ENCODE measurements at places on chromosomes 3 and 15.

- no peak for DNase-seq
These were observed 614 bp upstream of the MINDY2 start for GRCh38 chr15:58770519-58770856.

- DNase-seq: no peak
These were observed 5.2 kb upstream of the MPI start for GRCh38 chr15:74884428-74885223.

GRCh38 chr15:77510066-77511057 is 89.7 kb downstream of the HMG20A start:
- no peak for DNase-seq

DNA sequence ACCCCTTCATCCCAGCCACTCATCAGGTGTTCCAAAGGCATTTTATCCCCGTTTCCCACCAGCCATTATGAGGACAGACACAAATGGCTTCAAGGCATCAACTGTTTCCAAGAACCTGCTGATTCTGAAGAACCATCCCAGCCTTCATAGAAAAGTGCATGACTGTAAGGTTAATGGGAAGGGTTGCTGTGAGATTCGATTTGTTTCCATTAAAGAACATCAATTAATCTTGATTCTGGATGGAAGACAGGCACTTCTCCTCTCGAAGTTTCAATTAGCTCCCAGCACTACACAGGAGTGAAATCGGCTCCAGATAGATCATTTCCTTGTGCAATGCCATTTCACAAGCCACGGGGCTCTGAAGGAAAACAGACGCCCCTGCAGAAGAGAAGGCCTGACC is 25.8 kb downstream of the SRGAP3 start:
- DNase-seq: no peak

- no peak for DNase-seq
These were observed 41.1 kb upstream of the SEC61A1 start for GRCh38 chr3:128011140-128011539.

- no peak for DNase-seq
These were observed 5.2 kb upstream of the ZXDC start for GRCh38 chr3:126480861-126481260.

GRCh38 chr3:56694867-56695683 is 12.0 kb upstream of the TASOR start:
- DNase-seq: no peak

GRCh38 chr3:111690242-111690641 is 95.1 kb upstream of the ZBED2 start:
- no peak for DNase-seq

DNA sequence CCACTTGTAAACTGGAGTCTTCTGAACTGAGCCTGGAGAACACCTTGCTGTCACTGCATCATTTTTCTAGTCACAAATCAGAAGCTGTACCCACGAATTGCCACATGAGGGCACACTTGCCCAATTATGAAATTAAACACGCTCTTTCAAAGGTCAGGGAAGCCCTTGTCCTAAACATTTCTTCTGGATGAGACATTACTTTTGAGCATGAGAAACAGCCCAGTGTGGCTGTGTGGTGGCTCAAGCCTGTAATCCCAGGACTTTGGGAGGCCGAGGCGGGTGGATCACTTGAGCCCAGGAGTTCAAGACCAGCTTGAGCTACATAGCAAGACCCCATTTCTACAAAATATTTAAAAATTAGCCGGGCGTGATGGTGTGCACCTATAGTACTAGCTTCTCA is 27.5 kb upstream of the CFAP161 start:
- peak; percentile 5 for DNase-seq

- no peak for DNase-seq
These were observed 66.0 kb downstream of the DCUN1D1 start for GRCh38 chr3:182914341-182914740.

GRCh38 chr15:98927022-98927421 is 80.6 kb downstream of the PGPEP1L start:
- DNase-seq: no peak

- no peak for DNase-seq
These were observed 198.4 kb downstream of the ZNF621 start for GRCh38 chr3:40723083-40723660.

DNA sequence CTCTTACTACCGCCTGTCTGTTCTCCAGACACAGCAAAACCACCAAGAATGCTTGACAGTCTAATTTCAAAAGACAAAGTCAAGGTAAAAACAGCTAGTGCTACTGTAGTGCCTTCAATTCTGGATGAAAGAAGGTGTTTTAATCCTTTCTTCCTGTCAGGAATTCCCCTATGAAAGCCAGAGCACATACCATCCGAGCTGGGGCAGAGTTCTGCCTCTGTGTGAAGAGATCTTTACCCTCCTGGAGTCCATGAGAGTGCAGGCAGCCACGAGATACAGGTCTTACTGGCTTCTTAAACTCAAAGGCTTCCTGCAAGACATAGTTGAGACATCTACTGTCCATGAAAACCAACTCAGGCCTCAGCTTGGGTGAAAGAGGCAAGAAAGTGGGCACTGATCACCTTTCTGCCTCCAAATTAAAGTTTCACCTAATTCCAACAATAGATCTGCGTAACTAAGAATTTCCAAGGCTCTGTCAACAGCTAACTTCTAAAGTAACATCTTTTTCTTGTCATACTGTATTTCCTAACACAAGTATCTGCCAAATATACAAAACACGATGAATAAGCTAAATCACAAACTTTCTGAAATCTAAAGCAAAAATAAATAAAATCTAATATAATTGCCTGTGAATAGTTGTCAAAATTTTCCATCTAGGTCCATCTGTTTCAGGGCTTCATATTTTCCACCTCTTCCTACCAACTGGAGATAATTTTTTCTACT is 7.5 kb downstream of the CDC25A start:
- no peak for DNase-seq

- DNase-seq: no peak
These were observed 642 bp downstream of the COX5A start for GRCh38 chr15:74937272-74937589.

DNA sequence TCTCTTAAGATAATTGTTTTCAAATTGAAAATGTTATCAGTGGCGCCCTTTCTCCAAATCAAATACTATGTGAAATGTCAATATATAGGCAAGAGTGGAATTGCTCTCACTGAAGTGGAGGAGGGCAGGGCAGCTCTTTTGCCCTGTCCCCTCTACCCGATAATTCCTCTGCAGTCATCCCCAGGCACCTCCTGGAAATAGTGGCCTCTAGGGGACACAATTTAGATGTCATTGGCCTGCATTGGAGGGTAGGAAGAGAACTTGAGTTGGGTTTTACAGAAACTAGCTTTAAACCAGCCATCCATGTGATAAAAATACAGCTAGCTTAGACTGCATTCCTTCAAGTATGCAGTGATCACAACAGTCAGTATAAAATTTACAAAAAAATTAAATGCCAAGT is 288.9 kb downstream of the EDEM1 start:
- no peak for DNase-seq

DNA sequence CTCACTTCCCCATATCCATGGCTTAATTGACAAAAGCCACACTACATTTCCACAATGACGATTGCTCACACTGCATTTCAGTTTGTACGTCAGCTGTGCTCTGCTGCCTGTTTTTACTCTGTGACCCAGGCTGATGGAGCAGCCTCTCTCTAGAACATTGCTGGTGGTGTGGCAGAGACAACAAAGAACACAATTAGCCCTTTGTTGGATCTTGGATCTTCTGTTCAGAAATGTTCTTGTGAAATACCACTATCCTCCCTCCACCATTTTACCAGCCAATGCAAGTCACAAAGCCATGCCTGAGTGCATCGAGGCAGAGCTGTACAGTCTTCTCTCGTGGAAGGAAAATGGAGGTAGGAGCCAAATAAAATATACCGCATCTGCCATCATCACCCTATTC is 56.9 kb upstream of the TBC1D5 start:
- no peak for DNase-seq

DNA sequence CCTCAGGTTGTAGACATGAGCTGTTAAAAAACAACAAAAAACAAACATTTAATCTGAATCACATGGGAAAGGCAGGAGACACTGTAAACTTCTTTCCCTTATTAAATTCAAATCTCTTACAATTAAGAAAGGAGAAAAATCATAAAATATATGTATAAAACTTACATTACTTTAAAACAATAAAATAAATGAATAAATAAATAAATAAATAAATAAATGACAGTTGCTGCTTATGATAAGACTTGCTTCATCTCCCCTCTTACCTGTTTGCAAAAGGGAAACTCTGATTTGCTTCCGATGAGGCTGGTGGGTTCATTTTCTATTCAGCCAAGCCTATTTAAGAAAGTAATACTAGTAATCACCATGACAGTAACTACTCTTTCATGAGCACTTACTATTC is 353.4 kb upstream of the TBL1XR1 start:
- no peak for DNase-seq

GRCh38 chr3:21704796-21705195 is 46.2 kb downstream of the ZNF385D start:
- DNase-seq: no peak

GRCh38 chr15:71790081-71790480 is 20.3 kb upstream of the NR2E3 start:
- DNase-seq: no peak

- DNase-seq: no peak
These were observed 29.0 kb downstream of the NMD3 start for GRCh38 chr3:161250116-161250515.

- no peak for DNase-seq
These were observed 85.5 kb downstream of the VPS13C start for GRCh38 chr15:61974759-61975158.

GRCh38 chr15:35173444-35174118 is 88.5 kb upstream of the NANOGP8 start:
- no peak for DNase-seq

- DNase-seq: no peak
These were observed 132.2 kb downstream of the KLF13 start for GRCh38 chr15:31458596-31459399.

- no peak for DNase-seq
These were observed 4.8 kb upstream of the FSIP1 start for GRCh38 chr15:39787479-39787878.

- DNase-seq: no peak
These were observed 70.7 kb upstream of the DPH6 start for GRCh38 chr15:35616498-35617271.

GRCh38 chr3:2360815-2361214 is 262.1 kb downstream of the CNTN4 start:
- DNase-seq: no peak

GRCh38 chr15:62327406-62327805 is 162.3 kb upstream of the C2CD4B start:
- no peak for DNase-seq

DNA sequence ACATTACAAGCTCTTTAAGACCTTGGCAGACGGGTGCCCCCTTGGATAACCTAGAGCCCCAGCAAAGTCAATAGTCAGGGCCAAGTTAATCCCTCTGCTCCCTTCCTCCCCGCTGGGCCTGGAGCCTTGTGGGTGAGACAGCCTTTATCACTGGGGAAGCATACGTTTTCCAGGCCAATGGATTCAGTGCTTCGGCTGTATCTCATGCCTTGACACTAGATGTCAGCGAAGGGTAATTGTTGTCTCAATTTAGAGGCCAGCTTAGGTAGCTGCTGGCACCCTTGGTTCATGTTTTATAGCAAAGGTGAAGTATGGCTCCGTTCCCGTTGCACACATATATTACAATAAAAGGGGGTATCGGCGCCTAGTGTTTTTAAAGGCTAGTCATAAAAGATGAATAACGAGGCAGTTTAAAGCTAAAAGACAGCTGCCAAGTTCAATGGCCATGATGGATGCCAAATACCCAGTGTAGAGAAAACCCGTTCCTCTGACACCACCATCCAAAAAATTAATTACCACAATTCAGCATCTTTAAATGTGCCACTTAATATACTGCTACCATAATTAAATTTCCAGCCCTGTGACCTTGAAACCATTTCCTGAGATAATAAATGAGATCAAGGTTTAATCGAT is 52.3 kb upstream of the BNIP2 start:
- DNase-seq: no peak

DNA sequence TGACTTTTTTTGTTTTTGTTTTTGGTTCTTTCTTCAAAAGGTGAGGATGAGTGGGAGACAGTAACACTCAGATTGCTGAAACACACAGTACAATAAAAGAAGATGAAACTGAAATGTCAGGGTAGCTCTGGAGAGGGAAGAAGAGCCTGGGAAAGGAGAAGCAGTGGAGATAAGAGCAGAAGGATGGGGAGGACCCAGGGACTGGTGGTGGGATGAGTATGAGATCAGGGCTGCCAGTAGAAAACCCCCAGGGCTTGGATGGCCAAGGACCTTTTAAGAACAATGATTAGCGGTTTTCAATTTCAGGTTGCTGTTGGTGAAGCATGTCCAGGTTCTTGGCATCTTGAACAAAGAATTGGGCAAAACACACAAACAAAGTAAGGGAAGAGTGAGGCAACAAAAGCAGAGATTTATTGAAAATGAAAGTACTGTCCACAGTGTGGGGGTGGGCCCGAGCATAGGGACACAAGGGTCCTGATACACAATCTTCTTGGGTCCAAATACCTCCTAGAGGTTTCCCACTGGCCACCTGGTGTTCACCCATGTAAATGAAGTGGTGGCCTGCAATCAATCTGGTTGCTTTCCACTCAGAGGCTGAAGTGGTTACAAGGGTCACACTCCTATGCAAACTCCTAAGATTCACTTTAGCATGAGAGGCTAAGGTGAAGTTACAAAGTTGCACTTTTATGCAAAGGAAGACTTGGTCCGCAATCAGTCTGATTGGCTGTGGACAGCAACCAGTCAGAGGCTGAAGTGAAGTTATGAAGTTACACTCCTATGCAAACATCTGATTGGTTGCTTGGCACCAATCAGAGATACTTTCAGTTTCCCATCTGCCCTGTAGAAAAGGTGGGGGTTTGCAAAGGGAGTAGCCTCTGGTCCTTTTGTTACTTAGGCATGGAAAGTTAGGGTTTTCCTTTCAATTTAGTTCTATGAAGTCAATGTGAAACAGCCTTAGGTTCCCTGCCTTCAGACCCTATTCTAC is 26.1 kb upstream of the MFSD1 start:
- DNase-seq: no peak

GRCh38 chr3:44529927-44530326 is 25.1 kb upstream of the ZKSCAN7 start:
- no peak for DNase-seq

DNA sequence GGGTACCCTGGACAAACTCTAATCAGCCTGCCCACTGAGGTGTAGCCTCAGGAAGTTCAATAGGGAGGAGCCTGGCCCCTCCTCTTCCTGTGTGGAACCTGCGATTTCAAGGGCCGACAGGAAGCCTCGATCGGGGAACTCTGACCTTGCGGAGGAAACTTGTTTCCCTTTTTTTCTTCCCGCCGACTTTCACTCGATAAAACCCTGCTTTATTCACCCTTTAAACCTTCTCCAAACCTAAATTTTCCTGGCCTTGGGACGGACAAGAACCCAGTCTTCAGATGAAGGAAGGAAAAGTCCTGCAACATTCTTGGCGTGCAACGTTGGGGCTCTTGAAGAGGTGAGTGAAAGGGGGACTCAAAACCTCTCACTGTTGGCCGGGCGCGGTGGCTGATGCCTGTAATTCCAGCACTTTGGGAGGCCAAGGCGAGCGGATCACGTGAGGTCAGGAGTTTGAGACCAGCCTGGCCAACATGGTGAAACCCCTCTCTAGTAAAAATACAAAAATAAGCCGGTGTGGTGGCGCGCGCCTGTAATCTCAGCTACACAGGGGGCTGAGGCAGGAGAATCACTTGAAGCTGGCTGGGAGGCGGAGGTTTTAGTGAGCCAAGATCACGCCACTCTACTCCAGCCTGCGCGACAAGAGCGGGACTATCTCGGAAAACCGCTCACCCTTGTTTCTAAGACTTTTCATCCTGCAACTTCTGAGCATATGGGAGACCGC is 208.2 kb downstream of the ZNF385D start:
- no peak for DNase-seq
